ENCODE measurements at places on chromosomes 6 and 20. TPM values are rescaled to one million over a fixed set of nuclear protein-coding genes. Genes with fewer than 3 reads are reported as not detected.

PRELID3B gene
- total RNA-seq: 88.6 TPM

DNA sequence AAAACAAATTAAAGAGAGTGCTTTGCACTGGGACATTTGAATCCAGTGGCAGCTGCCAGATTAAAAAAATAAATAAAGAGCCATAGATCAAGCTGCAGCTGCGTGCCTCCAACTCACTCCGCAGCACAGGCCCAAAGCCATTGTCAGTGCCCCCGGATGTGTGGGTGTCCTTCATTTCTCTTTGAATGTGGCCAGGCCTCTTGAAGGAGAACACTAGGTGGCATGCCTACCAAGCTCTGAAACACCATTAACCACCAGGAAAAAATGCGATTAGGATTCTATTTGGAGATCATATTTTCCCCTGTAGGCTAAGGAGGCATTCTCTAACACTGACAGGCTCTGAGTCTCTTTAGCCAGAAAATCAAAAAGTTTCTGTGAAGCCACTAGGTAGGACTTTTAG lies 549.8 kb downstream of the PRKN start:
- no peaks in the 10 kb centered on the region for H3K36me3 ChIP-seq
- no peaks in the 10 kb centered on the region for H3K27me3 ChIP-seq
- H3K27ac ChIP-seq: no peak overlapping the region
- peaks cover 12% of the 10 kb centered on the region for H3K4me1 ChIP-seq

GRCh38 chr20:37282556-37282955 lies 6.9 kb upstream of the MANBAL start:
- no peak for DNase-seq
- no peaks in the 10 kb centered on the region for H3K36me3 ChIP-seq
- H3K27me3 ChIP-seq: peaks cover 7% of the 10 kb centered on the region
- no peak overlapping the region for H3K27ac ChIP-seq
- H3K4me3 ChIP-seq: no peak overlapping the region

GRCh38 chr6:57432919-57433684 lies 115.7 kb downstream of the PRIM2 start:
- no peaks in the 10 kb centered on the region for H3K27me3 ChIP-seq
- H3K4me3 ChIP-seq: no peak overlapping the region
- H3K27ac ChIP-seq: no peak overlapping the region
- no peak for DNase-seq

DNA sequence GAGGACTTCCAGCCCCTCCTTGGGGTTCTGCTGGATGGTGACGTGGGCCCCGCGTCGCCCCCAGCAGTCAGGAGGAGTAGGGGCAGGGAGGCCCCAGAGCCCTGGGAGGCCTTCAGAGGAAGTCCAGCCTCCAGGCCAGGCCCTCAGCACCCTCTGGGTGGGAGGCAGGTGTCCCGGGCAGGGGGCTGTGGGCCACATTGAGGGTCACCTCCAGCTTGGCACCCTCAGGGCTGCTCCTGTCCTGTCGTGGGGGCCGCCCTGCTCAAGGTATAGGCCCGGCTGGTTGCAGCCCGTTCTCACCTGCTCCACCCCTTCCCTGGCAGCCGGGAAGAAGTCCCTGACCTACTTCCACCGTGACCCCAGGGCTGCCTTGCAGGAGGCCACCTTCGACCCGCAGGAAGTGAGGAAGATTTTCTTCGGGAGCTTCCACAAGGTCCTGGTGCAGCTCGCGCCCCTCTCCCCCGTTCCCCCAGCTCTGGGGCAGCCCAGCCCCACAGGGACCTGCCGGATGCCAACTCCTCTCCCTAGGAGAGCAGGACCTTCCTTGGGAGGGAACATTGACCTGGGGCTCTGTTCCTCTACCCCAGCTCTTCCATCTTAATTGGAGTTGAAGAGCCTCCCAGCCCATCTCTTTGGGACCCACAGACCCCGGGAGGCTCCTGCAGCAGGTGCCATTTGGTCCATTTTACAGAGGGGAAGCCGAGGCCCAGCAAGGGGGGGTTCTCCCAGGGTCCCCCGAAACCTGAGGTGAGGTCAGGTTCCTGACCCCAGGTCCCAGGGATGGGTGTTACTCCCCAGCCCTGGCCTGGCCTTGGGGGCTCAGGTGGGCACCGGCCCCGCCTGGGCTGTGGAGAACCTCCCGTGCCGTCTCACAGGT lies 26.4 kb downstream of the COL20A1 start:
- no peaks in the 10 kb centered on the region for H3K4me1 ChIP-seq
- H3K4me3 ChIP-seq: no peak overlapping the region
- H3K27ac ChIP-seq: no peak overlapping the region
- peaks cover 15% of the 10 kb centered on the region for H3K27me3 ChIP-seq
- no peaks in the 10 kb centered on the region for H3K36me3 ChIP-seq

Data from activated CD4-positive, alpha-beta memory T cell treated with anti-CD3 and anti-CD28 coated beads, Interleukin-2, amount 10 ng/mL, durations not matched to agents 7 days and 5 days (primary cell).